ENCODE measurements at places on chromosomes 5 and 9.
A peak's percentile ranks its signal among the peaks of the same experiment; 100 is the strongest.

DNA sequence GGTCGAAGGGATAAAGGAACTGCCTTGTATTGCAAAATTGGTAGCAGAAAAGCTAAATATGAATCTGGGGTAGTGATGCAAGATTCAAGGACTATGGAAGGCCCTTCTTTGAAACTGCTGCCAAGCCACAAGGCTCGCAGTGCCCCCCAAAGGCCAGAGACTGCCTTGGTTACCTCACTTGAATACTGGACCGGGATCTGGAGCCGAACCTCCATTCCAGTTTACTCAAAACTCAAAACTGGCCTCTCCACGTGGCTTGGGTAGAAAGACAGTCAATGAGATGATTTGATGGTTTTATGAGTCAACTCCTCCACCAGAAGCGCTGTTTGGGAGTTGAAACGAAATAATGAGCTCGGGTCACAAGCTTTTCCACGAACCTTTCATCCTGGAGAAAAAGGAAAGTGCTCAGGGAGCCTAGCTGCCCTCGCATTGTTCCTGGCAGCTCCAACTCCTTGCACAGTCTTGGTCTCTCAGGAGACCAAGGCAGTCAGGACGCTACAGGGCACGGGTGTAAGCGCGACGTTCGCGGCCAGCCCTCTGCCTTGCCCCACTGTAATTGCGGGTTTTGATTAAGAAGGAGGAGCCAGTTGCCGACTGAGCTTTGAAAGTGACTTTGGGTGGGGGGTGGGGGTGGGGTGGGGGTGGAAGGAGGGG is 2.8 kb downstream of the ST8SIA4 start:
- peak; percentile 32 for DNase-seq

DNA sequence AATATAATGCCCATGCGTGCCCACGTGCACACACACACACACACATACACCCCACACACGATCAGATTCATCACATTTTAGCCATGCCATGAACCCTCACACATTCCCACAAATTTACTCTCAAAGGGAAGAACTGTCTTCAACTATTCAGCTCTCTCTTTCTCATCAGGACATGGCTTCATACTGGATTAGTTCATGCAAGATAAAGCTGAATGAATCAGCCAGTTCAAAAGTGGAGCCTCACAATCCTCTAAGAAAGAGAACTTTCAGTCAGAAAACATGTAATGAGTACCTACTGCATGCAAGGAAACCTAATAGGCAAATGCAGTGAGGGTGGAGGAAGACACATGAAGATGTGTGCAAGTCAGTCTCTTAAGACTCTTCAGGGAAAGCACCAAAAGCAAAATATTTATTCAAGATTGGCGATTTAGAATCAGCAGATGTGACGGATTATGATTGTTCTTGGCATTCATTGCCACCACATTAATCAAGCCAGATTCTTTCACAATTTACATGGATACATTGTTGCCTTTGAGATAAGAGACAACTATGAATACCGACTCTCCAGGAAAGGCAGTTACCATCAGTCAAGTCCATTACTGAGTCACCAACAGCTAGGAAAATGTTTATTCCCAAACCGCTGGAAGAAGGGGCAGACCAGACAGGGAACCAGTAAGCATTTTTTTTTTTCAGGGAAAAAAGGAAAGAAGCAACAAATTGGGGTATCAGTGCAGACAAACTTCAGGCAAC is 30.3 kb upstream of the PUM3 start:
- no peak for DNase-seq

DNA sequence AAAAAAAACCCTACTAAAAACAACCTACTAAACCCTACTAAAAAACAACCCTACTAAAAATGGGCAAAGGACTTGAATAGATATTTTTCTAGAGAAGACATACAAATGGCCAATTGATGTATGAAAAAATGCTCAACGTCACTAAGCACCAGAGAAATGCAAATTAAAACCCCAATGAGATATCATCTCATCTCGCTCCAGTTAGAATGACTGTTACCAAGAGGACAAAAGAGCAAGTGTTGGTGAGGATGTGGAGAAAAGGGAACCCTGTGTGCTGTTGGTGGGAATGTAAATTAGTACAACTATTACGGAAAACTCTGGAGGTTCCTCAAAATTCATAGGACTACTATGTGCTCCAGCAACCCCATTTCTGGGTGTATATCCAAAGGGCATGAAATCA is 10.8 kb downstream of the SDHA start:
- no peak for DNase-seq

GRCh38 chr5:69288688-69289087 is 43.9 kb downstream of the CCDC125 start:
- DNase-seq: no peak
